ENCODE measurements at places on chromosomes 11 and 22. TPM values are rescaled to one million over a fixed set of nuclear protein-coding genes. Genes with fewer than 3 reads are reported as not detected.

DNA sequence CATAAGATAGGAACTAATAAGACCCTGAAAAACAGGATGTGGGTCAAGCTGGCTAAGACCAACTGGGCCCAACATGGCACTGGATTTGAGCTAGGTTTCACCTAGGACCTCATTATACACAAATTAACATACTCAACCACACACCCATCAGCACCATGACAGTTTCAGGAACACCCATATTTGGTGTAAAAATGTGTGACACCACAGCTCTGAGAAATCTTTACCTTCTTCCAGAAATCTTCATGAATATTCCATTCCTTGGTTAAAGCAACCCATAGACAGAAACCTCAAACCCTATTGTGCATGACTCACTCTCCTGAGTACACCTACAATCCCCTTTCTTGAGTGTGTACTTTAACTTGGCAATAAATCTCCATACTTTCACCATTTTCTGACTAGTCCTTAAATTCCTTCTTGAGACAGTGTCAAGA, 378.8 kb downstream of the DYNC2H1 start:
- DNase-seq = no peak
- H3K4me1 ChIP-seq = no peaks in the 10 kb centered on the region
- H3K4me3 ChIP-seq = no peak overlapping the region
- H3K27ac ChIP-seq = no peak overlapping the region
- no peaks in the 10 kb centered on the region for H3K27me3 ChIP-seq

The MTFP1 gene
- 18.7 TPM for polyA plus RNA-seq

The RIMBP3C gene
- polyA plus RNA-seq = not detected

The NXPE2 gene
- polyA plus RNA-seq = not detected

All from immature natural killer cell (primary cell).